Activated CD4-positive, alpha-beta memory T cell treated with anti-CD3 and anti-CD28 coated beads, Interleukin-2, amount 10 ng/mL, durations not matched to agents 7 days and 5 days (primary cell): ENCODE measurements at places on chromosomes 2 and 18. TPM values are rescaled to one million over a fixed set of nuclear protein-coding genes. Genes with fewer than 3 reads are reported as not detected.

DNA sequence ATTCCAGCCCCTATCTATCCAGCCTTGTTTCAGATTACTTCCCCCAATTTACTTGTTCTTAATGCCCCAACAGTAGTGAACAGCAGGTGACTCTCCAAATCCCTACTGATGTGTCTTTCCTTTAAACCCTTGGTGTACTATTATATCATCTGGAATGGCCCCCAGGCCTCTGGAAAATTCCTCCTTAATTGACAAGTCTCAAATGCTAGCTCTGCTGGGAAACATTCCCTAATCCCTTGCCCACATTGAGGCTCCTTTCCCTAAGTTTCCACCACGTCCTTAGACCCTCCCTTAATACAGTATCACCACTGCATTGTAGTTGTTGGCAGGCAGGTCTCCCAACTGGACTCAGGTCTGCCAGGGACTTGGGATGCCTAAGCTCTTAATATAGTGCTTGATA lies 41.0 kb downstream of the MYO3B start:
- peaks cover 3% of the 10 kb centered on the region for H3K27me3 ChIP-seq
- no peak overlapping the region for H3K4me3 ChIP-seq
- H3K27ac ChIP-seq = no peak overlapping the region
- no peaks in the 10 kb centered on the region for H3K4me1 ChIP-seq
- H3K36me3 ChIP-seq = no peaks in the 10 kb centered on the region

DNA sequence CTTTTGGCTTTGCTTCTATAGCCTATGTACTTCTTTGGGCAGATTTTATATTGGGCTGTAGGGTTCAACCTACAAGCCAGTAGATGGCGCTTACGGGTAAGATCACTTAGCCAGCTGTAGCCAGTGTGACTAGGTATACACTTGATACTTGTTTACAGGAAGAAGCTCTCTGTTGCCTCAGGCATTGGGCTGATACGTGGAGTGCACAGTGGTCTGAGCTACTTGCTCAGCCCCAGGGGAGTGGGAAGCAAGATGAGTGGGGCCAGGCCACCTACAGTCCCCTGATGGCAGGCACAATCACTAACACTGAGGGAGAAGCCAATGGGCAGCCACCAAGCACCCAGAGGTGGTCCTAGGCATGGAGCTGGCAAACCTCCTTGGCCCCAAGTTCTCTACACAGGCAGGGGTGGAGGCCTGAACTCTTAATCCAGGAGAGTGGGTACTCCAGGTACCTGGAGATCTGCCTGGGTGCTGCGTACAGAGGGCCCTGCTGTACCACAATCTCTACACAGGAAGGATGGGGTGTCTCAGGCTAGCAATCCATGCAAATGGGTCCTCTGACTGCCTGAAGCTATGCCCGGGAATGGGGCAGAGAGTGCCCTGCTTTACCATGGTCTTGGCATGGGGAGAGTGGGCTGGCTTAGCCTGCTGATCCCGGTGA lies 122.2 kb downstream of the NCOA1 start:
- no peaks in the 10 kb centered on the region for H3K27me3 ChIP-seq
- peak; percentile 60 for DNase-seq
- H3K27ac ChIP-seq = peak overlapping the region; percentile 79
- no peak overlapping the region for H3K4me3 ChIP-seq
- H3K36me3 ChIP-seq = no peaks in the 10 kb centered on the region

GRCh38 chr2:231680285-231680991 lies 27.9 kb upstream of the PTMA start:
- H3K36me3 ChIP-seq = no peaks in the 10 kb centered on the region
- H3K4me1 ChIP-seq = peaks cover 7% of the 10 kb centered on the region
- peaks cover 16% of the 10 kb centered on the region for H3K27me3 ChIP-seq
- DNase-seq = no peak

- H3K27ac ChIP-seq = no peak overlapping the region
- H3K4me3 ChIP-seq = no peak overlapping the region
- H3K27me3 ChIP-seq = no peaks in the 10 kb centered on the region
- no peak for DNase-seq
- H3K4me1 ChIP-seq = no peaks in the 10 kb centered on the region
Measured at GRCh38 chr2:6352906-6353515, 512.7 kb downstream of the CMPK2 start.

DNA sequence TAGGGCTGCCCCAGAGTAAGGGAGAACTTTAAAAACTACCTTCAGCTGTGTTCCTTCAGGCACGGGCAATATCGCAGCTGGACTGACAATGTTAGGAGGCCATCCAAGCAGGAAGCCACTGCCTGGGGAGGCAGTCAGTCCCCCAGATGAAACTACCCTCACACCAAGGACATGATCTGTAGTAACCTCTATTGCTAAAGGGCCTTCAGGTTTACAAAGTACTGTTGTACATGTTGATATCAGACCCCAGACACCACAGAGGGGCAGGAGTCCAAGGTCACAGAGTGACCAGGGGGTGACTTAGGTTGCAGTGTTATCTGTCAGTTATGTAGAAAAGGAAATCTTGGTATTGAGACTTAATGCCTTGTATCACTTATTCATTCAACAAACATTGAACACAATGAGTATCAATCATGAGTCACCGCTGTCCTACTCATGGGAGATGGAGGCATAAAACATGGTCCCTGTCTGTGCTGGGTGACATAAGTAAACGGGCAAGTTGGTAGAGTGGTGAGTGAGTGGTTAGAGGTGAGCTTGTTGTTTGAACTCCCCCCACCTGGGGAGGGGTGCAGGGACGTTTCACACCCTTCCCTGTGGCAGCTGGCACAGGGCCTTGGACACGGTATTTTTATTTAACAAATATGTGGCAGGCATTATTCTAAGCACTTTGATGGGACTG lies 7.1 kb downstream of the CABLES1 start:
- peaks cover 15% of the 10 kb centered on the region for H3K4me1 ChIP-seq
- no peak for DNase-seq
- no peaks in the 10 kb centered on the region for H3K36me3 ChIP-seq
- no peak overlapping the region for H3K4me3 ChIP-seq

- H3K27ac ChIP-seq = no peak overlapping the region
- no peaks in the 10 kb centered on the region for H3K27me3 ChIP-seq
- peaks cover 23% of the 10 kb centered on the region for H3K36me3 ChIP-seq
- peaks cover 16% of the 10 kb centered on the region for H3K4me1 ChIP-seq
Measured at GRCh38 chr2:240593026-240593702, 6.6 kb downstream of the CAPN10 start.

- H3K36me3 ChIP-seq = peaks cover 24% of the 10 kb centered on the region
- peak overlapping the region; percentile 81 for H3K4me3 ChIP-seq
Measured at GRCh38 chr2:126655051-126655450, 907 bp upstream of the GYPC start.

- no peak overlapping the region for H3K27ac ChIP-seq
- H3K36me3 ChIP-seq = no peaks in the 10 kb centered on the region
- no peak overlapping the region for H3K4me3 ChIP-seq
Measured at GRCh38 chr2:170895023-170895757, 33.9 kb upstream of the GORASP2 start.

GRCh38 chr2:55112229-55113031 lies 62.2 kb upstream of the RTN4 start:
- H3K27ac ChIP-seq = no peak overlapping the region
- no peaks in the 10 kb centered on the region for H3K27me3 ChIP-seq
- H3K36me3 ChIP-seq = no peaks in the 10 kb centered on the region
- no peak overlapping the region for H3K4me3 ChIP-seq

GRCh38 chr2:55500025-55500424 lies 19.5 kb upstream of the CFAP36 start:
- H3K27me3 ChIP-seq = peaks cover 4% of the 10 kb centered on the region
- no peak overlapping the region for H3K27ac ChIP-seq
- DNase-seq = no peak
- no peak overlapping the region for H3K4me3 ChIP-seq
- H3K4me1 ChIP-seq = peaks cover 2% of the 10 kb centered on the region

DNA sequence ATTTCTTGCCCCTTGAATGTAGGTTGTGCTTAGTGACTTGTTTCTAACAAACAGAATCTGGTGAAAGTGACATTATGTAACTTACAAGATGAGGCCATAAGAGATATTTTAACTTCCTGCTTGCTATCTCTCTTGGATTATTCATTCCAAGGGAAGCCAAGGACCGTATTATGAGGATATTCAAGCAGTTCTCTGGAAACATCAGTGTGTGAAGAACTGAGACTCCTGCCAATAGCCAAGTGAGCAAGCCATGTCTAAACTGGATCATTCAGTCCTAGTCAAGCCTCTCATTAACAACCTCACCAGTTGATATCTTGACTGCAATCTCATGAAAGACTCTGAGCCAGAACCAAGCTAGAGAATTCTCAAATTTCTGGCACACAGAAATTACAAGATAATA lies 765.1 kb upstream of the SLC8A1 start:
- H3K27me3 ChIP-seq = no peaks in the 10 kb centered on the region
- DNase-seq = no peak
- no peak overlapping the region for H3K27ac ChIP-seq
- H3K36me3 ChIP-seq = no peaks in the 10 kb centered on the region

DNA sequence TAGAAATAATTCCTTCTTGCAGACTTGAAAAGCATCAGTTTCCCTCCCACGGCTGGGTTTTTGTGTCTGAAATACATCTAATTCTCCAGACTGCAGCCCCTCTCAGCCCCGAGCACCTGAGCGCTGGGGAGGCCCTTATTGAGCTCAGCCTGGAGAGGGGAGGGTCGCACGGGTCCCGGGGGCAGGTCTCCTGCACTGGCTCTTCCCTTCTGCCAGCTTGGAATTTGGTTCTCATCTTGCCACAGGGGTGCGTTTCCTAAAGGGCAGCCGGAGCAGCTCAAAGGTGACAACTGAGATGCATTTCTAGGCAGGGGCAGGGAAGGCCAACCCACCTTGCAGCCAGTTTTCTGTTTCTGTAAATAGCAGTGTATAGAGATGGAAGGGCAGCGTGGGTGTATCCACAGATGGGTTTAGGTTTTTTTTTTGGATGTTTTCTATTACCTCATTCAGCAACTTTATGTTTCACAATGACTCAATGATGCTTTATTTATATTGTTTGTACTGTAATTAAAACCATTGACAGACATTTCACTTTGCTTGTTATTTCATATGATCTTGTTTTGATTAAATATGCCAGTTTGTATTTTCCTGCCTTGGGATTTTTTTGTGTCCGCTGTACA lies 37.0 kb downstream of the GBX2 start:
- H3K36me3 ChIP-seq = no peaks in the 10 kb centered on the region
- H3K4me3 ChIP-seq = no peak overlapping the region
- DNase-seq = no peak
- H3K4me1 ChIP-seq = no peaks in the 10 kb centered on the region
- no peak overlapping the region for H3K27ac ChIP-seq

- H3K4me3 ChIP-seq = no peak overlapping the region
- no peak for DNase-seq
- no peaks in the 10 kb centered on the region for H3K27me3 ChIP-seq
- peaks cover 32% of the 10 kb centered on the region for H3K36me3 ChIP-seq
- no peak overlapping the region for H3K27ac ChIP-seq
Measured at GRCh38 chr2:181341855-181342600, 115.2 kb upstream of the ITGA4 start.

Gene MFSD2B
- not detected for total RNA-seq

- no peak for DNase-seq
- H3K27ac ChIP-seq = no peak overlapping the region
- no peaks in the 10 kb centered on the region for H3K4me1 ChIP-seq
- H3K27me3 ChIP-seq = no peaks in the 10 kb centered on the region
Measured at GRCh38 chr18:27606741-27607140, 421.6 kb upstream of the CHST9 start.

Gene MAP3K19
- not detected for total RNA-seq
